ENCODE measurements at places on chromosomes 4 and X.

- DNase-seq: no peak
These were observed 36.7 kb upstream of the SORCS2 start for GRCh38 chr4:7155590-7156071.

GRCh38 chr4:139229534-139230039, 50.4 kb downstream of the MGARP start:
- no peak for DNase-seq

DNA sequence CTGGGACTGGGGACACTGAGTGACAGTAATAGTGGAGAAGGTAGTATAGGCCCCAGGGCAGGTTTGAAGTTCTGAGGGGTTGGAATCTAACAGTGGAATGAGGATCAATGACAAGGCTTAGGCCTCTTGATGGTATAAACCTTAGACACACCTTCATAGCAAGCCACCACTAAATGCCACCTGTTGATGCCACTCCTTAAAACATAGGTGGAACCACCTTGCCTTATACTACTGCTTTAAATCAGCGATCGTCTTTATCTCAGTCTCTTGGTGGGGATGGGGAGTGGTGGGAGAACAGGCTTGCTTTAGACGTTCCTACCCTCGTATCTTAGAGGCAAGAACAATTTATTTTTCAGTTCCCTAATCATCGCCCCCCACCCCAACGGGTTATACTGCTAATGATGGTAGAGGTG, 1.2 kb downstream of the RAB33B start:
- no peak for DNase-seq

GRCh38 chr4:10500776-10501175, 43.5 kb upstream of the ZNF518B start:
- no peak for DNase-seq

DNA sequence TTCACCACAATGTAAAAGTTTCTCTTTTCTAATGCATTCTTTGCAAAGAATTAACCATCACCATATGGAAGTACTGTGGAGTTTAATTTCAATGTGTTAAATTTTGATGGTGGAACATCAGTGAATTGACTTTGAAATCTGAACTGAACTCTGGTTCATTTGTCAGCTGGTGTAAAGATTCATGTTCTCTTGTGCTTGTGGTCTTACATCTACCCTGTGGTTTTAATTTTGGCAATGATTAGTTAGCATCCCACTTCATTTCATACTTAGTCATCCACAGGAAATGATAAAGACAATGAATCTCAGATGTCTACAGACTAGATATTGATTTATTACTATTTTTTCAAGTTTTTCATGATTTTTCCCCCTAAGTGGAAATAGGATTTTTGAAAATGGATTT, 77.8 kb downstream of the GRID2 start:
- DNase-seq: no peak

DNA sequence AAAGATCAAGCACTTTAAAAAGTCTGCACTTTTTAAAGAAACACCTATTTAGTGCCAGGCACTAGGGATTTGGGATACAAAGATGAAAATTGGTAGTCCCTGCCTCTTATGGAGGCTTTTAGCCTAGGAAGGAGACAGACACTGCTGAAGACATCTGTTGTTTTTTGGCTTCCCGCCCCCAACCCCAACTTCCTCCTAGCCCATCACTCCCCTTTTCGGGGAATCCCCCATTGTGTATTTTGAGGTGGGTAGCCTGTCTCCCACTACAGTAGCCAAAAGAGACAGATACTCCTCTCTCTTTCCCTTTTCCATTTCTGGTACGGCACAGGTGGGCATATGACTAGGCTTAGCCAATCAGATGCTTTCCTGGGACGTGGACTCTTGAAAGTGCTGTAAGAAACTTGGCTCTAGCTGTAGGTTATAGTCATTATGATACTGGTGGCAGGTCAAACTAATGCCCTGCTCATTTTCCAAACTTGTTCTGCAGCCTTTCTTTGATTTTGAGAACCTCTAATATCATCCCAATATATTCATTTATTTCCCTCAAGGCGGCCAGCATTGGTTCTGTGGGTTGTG, 194.6 kb upstream of the RBPJ start:
- DNase-seq: no peak

GRCh38 chrX:31036895-31037294, 34.9 kb downstream of the FTHL17 start:
- DNase-seq: peak; percentile 23

DNA sequence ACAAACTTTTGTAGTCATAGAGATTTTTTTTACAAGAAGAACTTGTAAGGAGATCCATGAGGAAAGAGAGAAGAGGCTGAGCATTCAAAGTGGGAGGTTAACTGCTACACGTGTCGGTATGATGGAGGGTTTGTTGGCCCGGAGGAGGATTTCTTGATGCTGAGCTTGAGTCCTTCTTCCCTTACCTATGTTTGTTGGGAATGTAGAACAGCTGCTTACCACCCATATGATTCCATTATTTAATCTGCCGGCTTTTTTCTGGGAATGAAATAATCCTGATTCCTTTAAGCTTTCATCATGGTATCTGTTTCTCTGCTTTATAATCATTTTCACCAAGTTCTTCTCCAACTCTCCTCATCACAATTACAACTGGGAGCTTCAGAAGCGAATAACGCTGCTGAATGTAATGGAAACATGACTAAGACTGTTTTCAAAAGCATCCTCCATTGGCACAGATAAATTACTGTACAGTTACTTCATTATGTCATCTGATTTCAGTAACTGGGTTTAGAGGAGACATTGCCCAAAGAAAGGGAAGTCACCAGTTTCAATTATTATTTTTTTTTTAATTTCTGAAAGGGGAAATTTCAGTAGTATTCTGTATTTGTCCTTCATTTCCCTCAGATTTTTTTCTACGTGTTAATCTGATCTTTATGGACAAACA, 420.6 kb downstream of the SPRY1 start:
- DNase-seq: no peak

GRCh38 chr4:174554231-174554728, 32.0 kb upstream of the HPGD start:
- DNase-seq: no peak

DNA sequence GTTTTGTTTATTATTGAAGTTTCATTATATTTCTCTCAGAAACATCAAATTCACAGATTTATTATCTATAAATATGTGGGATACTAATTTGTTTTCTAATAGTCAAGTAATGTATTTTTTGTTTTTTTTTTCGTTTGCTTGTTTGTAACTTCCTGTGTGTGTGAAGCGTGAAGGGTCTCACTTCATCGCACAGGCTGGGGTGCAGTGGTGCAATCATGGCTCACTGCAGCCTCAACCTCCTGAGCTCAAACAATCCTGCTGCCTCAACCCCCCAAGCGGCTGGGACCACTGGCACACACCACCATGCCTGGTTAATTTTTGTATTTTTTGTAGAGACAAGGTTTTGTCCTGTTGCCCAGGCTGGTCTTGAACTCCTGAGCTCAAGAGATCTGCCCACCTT, 55.1 kb downstream of the SH3RF1 start:
- DNase-seq: no peak

DNA sequence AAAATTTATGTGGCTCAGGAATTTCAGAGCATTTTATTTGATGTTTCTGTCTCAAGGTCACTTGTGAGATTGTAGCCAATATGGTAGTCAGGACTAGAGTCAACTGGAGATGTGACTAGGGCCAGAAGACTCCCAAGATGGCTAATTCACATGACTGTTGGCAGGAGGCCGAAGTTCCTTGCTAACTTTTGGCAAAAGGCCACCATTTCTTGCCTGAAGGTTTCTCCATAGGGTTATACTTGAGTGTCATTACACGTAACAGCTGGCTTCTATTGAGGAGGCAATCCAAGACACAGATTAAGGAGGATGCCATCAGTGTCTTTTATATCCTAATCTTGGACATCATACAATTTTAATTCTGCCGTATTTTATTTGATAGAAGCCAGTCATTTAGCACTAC, 162.3 kb upstream of the MAOA start:
- DNase-seq: no peak

DNA sequence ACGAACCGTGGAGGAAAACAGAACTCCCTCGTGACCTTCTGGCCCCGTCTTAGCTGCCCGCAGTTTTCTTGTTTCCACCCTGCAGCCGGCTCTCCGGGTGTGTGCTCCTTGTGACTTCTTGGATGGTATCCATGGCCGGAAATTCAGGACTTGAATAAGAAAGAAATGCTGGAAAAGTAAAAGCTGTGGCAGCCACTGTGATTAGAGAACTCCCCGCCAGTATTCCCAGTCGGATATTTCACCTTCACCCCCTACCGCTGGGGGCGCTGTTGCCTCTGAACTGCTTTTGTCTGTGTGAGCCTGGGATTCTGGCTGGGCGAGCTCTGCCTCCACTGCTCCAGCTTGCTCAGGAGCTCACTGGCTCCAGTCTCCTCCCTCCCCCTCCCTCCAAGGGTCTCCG, 41.5 kb upstream of the CYP4V2 start:
- peak; percentile 48 for DNase-seq

GRCh38 chrX:17413228-17413627, 38.2 kb downstream of the NHS start:
- DNase-seq: no peak

DNA sequence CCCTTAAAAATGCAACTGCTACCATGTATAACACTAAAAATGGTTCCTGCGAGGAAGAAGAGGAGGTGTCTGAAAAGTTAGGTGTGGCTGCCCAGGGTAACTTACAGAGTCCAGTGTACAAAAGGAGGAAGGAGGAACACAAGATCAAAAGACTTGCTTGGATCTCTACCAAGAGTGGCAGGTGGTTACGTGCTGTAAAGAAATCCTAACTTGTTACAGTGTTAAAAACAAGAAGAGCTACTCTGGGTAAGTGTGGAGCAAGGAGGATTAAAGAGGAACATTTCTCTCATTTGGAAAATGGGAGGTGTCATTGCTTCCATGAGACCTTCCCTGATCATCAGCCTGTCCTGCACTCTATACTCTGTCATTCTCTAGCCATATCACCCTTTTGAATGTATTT, 242.0 kb downstream of the PTTG2 start:
- DNase-seq: no peak

DNA sequence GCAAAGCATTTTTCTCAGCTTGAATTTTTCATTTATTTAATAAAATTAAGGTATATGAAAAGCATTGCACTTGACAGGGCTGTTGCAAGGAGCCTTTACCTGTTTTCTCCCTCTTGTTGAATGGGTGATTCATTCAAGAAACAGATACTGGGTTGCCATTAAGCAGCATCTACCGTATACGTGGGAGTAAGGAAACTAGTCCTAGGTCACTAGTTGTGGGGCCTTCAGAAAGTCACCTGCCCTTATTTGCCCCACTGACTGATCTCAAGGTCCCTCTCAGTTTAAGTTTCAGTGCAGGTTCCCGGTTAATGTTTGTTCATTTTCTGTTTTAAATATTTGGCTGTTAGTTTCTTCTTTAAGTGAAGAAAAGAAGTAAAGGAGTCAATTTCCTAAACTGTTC, 34.0 kb downstream of the LHFPL1 start:
- DNase-seq: no peak

- no peak for DNase-seq
These were observed 55.9 kb upstream of the RNF128 start for GRCh38 chrX:106670631-106671030.

DNA sequence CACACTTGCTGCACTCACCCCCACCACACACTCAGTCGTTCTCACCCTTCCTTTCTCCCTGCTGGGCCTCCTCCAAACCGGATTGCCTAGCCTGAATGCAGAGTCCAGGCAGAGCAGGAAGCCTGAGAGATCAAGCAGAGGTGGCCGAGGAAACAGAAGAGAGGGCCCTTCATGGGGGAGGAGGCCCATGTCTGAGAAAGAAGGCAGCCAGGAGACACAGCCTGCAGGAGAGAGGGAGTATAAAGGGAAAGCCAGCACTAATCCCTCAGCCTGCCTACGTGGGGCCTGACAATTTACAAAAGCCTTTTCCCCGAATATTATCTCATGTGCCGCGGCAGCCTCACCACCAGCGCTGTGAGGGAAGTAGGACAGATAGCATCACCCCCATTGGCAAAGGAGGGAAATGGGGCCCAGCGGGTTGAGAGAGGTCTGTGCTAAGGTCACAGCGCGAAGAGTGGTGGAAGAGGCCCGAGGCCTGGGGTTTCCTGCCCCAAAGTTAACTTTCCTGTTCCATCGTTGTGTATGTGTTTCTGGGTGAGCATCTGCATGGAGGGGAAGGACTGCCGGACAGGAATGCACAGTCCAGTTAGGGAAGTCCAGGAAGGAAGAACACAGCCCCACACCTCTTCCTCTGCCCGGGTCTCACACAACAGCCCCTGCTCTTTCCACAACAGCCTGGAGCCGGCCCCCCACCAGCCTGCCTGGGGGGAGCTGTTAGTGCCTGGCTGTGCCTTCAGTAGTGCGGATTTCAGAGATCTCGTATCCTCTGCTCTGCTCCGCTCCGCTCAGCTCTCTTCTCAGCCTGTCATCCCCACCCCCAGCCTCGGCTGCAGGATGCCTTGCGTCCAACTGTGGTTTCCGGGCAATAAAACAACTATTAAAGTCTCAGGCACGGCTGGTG, 50.9 kb upstream of the BCOR start:
- no peak for DNase-seq

GRCh38 chr4:39472396-39472795, 13.5 kb downstream of the LIAS start:
- DNase-seq: no peak

DNA sequence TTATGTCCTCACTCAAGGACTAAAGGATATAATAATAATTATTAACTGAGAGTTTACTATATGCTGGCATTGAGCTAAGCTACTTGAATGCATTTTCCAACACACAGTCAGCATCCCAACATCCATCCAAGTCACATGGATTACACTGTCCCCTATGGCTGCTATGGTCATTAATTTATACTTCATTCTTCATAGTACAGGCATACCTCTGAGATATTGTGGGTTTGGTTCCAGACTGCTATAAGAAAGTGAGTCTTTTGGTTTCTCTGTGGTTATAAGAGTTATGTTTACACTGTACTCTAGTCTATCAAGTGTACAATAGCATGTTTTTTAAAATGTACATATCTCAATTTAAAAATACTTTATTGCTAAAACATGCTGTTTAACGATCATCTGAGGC, 89.2 kb downstream of the LNX1 start:
- no peak for DNase-seq

DNA sequence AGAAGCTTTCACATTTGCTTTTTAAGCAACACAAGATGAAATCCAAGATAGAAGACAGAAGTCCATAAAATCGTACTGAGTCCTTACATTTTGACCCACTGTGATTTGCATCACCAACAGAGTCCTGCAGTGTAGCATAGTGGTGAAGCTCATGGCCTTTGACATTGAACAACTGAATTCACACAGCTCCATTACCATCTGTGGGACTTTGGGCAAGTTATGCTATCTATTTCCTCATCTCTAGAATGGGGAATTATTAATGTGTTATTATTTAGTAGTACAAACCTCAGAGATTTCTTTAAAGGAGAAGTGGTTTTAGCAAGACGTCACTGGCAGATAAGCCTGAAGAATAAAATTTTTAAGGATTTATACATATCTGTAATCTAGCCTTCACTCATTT, 10.7 kb downstream of the GPRIN3 start:
- no peak for DNase-seq

DNA sequence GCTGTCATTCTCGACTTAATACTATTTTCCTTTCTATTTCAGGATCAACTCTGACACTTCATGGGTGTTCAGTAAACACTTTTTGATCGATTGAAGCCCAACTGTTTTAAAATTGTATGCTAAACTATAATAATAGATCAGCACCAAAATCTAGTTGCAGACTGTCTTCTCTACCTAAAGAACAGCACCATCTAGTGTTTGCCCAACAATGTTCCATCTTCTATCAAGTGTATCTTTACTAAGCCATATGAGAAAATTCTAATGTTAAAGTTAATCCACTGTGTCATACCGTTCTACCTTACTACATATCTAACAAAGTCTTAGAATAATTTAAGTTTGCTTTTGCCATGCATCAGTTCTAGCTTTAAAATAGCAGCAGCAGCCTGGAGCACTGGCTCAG, 113.0 kb upstream of the PRDX4 start:
- no peak for DNase-seq

All from iPS DF 19.7 (cell line).